Activated naive CD8-positive, alpha-beta T cell treated with anti-CD3 and anti-CD28 coated beads, Interleukin-2, amount 10 ng/mL, durations not matched to agents 7 days and 5 days (primary cell): ENCODE measurements at places on chromosomes 16 and 17.

DNA sequence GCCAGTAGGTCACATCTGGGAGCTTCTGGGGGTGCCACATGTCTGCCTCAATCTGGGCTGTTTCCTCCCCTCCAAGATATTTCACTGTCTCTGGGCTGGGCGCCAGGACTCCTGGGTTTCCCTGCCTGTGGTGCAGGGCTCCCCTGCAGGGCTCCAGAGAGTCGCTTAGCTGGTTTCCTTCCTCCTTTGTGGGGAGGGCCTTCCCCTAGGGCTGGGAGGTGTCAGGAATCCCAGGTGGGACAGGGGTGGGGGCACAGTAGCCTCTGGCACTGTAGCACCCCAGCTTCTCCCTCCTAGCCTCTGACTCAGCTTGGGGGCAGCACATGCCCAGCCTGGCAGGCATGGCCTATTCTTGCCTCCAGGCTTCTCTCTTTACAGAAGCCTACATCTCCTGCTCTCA is 2.6 kb downstream of the RARA start:
- peak; percentile 34 for DNase-seq

- DNase-seq = no peak
These were observed 478.2 kb upstream of the EEF2KMT start for GRCh38 chr16:5575646-5576245.

DNA sequence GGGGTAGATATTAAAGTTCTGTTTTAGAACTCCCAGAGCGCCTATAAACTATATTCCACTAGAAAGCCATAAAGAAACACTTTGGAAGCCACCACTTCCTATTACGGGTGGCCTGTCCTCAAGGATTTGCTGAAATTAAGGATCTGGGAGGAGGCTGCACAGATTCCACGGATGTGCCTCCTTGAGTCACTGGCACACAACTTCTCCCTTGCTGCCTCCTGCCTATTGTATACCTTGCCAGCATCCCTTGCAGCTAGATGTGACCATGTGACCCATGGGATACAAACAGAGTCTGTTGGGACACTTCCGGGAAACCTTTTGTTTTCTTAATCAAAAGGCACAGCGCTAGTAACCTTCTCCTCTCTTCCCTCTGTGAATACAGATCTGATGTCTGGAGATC is 263.0 kb downstream of the C16orf95 start:
- DNase-seq = no peak

- DNase-seq = no peak
These were observed 527 bp upstream of the CHAD start for GRCh38 chr17:50469208-50469605.

DNA sequence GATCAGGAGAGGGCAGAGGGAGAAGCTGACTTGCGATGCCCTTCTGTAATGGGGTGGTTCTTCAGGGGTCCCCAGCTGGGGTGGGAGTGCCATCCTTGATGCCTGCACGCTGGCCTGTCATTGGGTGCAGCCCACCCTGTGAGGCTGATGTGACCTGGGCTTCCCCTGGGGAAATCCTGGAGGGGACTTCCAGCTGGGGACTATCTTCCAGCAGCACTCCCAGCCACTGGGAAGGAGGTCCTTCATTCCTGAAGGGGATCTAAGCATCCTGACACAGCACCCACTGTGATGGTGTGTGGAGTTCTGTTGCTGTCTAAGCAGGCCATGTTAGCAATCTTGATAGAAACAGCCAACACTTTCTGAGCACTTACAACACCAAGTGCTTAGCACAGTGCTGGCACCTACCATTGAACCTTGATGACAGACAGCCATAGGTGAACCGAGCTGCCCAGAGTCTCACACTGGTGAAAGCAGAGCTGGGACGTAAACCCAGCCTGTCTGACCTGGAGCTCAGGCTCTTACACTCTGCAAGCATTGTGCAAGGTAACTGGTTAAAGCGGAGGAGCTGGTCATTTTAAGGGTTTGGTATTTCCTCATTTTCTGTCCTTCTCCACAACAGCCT is 211.3 kb downstream of the CCDC182 start:
- no peak for DNase-seq

- no peak for DNase-seq
These were observed 7.0 kb upstream of the RBFOX3 start for GRCh38 chr17:79617740-79618382.

GRCh38 chr17:8754890-8755289 is 3.5 kb downstream of the SPDYE4 start:
- no peak for DNase-seq

- no peak for DNase-seq
These were observed 2.6 kb downstream of the ADCY9 start for GRCh38 chr16:4113358-4114256.
